ENCODE measurements at places on chromosomes 11 and 22. TPM values are rescaled to one million over a fixed set of nuclear protein-coding genes. Genes with fewer than 3 reads are reported as not detected.

Gene KCNQ1
- 0.10 TPM for total RNA-seq

Gene HSPB2
- 0.94 TPM for total RNA-seq

Gene YPEL4
- total RNA-seq = 2.5 TPM

Gene GALNT18
- total RNA-seq = 0.78 TPM

Gene TRIM6
- total RNA-seq = 1.1 TPM
